ENCODE measurements at places on chromosomes 11 and 22.

- DNase-seq = no peak
Measured at GRCh38 chr11:26958005-26958701, 35.8 kb upstream of the FIBIN start.

DNA sequence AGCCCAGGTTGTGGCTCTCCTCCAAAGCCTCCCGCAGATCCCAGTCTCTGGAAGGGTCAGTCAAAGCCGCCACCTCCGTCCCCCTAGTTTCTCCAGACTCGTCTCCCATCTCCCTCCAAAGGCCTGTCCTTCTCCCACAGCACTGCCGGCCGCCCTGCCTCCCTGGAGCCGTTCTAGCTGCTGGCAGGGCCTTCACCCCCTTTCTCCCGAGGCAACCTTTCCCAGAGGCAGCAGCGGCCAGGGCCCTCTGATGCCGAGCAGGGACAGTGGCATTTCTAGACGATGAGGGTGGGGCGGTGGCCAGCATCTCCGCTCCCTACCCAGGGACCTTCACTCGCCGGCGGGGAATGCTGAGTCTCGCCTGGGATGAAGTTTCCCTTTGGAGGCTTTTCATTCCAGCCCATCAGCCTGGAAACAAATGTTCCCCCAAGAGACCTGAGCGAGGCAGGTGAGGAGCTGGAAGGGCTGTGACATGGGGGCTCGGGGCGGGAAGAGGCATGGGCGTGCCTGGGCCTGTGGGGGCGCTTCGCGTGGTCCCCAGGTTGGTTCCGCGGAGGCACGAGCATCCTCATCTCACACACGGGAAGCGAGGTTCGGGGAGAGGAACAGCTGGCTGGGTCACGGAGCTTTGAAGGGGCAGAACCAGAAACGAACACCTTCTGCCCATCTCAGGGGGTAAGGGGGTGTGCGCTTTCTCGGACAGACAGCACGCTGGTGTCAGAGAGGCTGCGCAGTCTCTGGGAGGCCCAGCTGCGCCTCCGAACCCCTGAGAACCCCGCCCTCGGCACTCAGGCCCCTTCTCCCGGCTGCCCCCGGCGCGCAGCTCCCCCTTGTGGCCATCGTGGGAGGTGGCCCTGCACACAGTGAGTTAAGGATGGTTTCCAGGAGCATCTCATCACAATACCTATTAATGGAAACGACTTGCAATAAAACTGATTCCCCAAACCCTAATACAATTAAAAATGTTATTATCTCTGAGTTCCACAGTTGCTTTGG is 18.1 kb upstream of the KLHL35 start:
- no peak for DNase-seq

DNA sequence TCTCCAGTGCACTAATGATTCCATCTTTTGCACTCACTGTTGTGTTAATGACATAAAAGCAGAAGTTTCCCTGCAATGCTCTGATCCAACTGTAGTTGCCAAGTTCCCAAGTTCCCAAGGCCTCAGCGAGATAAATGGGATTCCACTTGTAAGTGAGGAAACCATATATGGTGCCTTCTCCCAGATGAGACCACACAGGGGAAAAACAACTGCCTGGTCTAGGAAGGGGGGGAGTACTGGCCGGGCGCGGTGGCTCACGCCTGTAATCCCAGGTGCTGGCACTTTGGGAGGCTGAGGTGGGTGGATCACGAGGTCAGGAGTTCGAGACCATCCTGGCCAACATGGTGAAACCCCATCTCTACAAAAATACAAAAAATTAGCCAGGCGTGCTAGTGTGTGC is 23.3 kb upstream of the RELA start:
- no peak for DNase-seq

- peak; percentile 16 for DNase-seq
Measured at GRCh38 chr11:103844327-103845215, 191.9 kb upstream of the DDI1 start.

GRCh38 chr11:93323747-93324146 is 6.8 kb upstream of the DEUP1 start:
- no peak for DNase-seq

DNA sequence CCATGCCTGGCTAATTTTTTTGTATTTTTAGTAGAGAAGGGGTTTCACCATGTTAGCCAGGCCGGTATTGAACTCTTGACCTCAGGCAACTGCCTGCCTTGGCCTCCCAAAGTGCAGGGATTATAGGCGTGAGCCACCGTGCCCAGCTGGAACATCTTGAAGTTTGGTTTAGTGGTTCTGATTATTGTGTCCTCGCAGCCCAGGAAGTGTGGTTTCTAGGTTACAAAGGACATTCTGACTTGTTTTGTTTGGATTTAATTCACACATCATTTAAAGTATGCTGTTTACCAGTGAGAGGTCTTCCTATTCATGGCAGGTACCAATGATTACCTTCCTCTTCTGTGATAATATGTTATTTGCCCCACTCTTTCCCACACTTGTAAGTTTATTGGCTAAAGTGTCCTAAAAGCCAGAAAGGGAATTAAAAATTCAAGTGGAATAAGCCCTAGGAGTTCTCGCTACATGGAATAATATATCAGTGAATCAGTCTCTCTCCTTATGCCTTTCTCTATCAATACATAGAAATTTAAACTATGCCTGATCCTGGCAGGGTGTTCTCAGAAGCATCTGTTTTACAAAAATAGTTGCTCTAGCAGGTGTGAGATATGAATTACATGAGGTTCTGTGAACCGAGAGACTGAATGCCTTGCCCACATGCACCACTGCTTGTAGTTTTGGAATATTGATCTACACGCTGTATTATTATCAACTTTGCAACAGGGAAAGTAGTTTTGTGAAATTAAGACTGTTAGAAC is 263.1 kb downstream of the DDX10 start:
- no peak for DNase-seq

DNA sequence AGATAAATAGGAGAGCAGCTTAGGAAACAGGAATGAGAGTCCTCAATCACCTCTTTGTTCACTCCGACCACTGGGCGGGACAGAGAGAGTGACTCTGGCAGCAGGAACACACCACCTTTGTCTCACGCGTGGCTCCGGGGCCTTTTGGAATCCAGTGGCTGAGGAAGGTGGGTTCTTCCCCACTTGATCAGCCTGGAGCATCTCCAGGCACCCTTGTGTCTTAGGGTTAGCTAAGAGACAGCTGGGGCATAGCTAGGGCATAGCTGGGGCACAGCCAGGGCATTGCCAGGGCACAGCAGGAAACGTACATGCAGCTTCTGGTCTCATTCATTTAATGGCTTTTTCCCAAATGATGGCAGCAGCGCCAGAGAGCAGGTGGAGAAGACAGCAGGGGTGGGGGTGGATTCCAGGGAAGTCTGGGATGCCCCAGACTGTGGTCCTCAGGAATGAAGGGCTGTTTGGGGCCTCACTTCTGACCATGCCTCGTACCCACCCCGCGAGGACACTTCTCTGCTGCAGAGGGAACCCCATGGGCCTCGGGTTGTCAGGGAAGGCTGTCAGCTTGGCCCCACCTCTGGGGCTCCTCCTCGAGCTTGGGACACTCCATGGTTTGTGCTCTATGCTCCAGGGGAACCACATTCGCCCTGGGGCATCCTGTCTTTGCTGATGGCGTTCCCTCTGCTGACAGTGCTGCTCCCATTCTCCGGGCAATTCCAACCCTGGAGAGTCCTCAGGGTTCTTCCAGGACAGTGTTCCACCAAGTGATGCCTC is 30.4 kb upstream of the SHANK2 start:
- peak; percentile 56 for DNase-seq

DNA sequence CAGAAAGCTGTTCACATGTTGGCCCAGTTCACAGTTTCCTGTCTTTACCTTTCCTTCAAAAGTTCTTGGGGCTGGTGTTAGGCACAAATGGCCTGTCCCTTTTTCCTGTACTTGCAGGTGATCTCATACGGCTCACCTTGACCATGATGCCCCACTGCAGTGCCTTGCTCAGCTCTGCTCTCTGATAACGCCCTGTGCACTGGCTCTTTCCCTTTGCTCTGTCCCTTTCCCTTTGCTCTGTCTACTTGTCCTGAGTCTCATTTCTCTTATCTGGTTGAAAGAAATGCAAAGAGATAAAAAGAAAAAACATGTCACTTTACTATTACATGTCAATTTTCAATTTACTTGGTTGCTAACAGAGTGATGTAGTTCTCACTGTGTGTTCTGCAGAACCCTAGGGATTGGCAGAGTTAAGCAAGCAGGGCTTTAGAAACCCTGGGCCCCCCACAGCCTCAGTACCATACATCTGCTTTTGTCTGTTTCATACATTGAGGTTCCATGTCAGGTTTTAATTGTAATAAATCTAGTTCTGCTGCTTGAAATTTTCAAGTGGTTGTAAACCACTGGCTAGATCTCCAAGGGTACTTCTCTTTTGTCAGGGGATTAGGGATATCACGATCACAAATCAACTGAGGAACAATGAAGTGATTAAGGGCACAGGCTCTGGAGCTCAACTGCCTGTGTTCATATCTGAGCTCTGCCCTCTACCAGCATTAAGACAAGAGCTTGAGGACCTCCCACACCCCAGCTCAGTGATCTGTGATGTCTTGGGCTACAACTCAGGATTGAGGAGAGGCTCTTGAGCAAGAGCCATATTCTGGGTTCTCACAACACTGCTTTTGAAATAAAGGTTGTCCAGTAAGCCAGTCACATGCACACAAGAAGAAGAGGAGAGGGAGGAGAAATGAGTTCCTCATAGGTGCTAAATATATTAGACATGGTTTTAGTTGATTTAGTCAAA is 16.3 kb upstream of the SORL1 start:
- DNase-seq = no peak

DNA sequence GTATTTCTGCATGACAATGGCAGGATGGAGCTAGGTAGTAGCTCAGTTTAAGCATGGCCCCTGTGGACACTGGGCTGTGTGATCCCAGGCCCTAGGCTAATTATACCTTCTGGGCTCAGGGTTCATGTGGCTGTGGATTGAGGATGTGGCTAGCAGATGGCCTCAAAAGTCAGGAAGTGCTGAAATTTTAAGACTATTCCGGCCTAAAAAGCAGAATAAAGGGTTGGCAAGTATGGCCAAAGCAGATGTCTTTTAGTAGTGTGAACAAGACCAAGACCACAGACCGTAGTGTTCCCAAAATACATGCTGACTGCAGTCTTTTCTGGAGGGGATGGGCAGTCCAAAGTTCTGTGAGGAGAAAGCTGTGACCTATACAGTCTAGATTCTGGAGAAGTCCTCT is 115.7 kb upstream of the RAG2 start:
- DNase-seq = no peak

DNA sequence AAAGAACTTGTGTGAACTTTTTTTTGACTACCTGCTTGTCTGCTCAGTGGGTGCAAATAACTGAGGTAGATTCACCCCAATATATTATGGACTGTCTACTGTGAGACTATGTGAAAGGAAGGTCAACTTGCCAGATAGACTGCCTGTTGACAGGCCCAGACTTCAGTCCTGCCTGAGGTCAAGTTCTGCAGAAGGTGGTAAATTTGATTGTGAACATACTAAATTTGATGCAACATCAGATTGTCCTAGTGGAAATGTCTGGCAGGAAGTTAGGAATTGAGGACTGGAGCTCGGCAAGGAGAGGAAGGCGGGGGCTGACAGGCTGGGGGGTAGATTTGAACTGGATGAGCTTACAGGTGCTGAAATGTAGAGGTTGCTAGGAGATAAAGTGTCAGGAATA is 140.7 kb downstream of the TTC28 start:
- DNase-seq = no peak

DNA sequence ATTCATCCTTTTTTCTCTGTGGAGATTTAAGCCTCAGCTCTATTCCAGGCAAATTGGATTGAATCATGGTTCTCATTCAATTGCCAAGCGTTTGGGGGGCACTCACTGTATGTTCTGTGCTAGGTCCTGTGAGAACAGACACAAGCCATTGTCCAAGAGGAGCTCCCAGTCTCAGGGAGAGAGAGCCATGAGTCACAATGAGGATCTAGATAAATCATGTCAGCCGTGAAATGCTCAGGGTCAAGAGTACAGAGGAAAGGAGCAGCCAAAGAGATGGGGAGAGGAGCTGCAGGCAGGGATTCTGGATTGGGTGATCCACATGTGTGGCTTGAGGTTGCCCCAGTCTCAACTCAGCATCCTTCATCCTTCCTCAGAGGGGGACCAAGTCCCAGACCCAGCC is 93.6 kb downstream of the FEZ1 start:
- DNase-seq = no peak

DNA sequence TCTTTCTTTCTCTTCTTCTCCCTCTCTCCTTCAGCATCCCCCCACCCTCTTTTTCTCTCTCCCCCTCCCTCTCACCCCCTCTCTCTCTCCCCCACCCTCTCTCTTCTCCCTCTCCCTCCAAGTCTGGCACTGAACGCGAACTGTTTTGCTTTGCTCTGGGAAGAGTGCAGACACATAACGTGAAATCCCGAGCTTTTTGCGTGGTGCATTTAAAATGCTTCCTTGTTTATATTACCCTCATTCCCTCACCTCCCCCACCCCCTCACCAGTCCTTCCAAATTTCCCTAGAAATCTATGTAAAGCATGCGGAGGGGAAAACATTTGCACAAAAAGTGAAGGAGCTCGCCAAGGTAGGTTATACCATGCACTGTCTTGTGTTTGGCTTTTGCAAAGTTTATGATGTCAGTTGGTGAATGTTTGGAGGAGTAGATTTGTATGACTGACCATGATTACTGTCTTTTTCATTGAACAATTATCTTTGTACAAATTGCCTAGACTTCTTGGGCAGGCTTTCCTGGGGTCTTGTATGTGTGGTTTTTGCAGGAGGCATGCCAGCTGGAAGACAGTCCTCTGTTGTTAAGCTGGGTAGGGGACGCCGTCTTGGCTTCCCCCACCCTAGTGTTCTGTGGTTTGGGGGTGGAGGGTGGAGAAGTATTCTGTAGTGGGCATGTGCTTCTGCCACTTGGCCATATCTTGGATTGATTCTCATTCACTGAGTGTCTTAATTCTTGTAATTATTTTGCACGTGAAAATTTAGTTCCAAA is 123.7 kb upstream of the HSD17B12 start:
- DNase-seq = no peak

DNA sequence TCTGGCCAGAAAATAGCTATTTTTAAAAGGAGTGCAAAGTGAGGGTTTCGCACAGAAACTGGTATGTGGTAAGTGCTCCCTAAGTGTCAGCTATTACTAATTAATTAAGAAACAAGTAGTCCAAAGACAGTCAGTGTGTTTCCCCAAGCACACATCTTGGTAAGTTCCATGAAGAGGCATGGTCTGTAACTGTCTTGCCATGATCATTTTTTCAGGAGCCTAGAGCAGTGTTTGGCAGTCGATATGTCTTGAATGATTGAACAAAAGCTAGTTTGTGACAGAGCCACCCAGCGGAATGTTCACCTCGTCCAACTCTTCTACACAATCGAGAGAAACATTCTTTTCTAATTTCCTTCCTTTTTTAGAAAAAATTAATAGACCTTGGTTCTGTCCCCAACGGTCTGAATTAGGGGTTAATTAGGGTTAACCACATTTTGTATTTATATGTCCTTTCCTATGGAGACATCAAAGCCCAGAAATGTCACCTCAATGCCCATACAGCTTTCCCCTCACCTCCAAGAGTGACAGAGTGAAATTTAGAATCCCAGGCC is 57.6 kb upstream of the FTH1 start:
- DNase-seq = no peak
